NCI-H1436 treated with DMSO at 0.1 percent for 48 hours (cell line): ENCODE measurements at places on chromosomes 16 and 17.

DNA sequence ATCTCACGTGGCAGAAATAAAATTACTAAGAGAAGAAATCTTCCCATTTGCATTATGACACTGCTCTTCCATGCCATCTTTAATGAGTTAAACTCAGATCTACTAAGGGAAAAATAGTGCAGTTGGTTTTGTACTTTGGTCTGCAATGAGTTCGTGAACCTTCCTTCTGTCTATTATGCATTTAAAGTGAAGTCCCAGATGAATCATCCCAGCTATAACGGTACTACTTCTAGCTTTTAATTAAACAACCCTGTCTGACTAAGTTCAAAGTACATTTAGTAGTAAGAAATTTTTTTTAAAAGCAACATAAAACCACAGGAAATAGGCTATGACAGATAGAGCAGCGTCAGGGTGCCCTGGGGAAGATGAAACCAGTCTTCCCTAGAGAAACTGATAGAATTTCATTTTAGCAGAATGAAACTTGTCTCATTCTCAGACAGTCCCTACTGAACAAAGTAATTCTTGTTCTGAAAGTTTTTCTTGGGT, 1.8 kb downstream of the TMIGD1 start:
- no peak for DNase-seq

GRCh38 chr16:84787263-84787622, 32.5 kb upstream of the CRISPLD2 start:
- no peak for DNase-seq

GRCh38 chr17:79006046-79006445, 3.5 kb downstream of the CANT1 start:
- DNase-seq, result no peak

DNA sequence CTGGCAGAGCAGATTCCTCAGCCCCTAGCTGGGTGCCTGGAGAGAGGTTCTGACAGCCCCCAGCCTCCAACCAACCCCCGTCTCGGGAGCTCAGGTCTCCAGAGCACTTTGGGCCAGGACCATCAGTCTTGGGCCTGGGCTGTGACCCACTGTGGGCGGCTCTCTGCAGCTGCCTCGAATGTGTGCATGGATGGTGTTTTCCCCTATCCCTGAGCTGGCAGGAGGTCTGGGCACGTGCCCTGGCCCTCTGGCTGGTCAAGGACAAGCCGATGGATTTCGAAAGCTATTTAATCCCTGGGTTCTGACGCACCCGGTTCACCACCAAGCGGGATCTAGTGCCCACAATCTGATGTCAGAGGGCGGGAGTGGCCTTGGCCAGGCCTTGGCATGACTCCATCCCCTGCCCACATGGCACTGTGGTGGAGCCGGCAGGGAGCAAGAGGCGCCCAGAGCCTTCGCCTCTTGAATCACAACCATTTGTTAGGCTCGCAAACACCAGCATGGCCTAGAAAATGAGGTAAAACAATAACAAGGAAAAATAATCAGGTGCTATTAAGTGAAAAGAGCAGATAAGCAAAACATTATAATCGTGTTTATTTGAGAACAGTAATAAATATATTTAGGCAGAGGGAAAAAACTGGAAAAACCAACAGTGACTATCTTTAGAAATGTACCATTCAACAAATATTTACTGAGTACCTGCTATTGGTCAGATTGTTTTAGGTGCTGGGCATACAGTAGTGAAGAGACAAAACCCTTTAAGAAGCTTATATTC, 69.3 kb upstream of the TOB1 start:
- no peak for DNase-seq

- no peak for DNase-seq
Observed at GRCh38 chr16:13425836-13426235, 494.1 kb upstream of the ERCC4 start.

GRCh38 chr17:79414063-79414792, 196.6 kb downstream of the RBFOX3 start:
- no peak for DNase-seq

DNA sequence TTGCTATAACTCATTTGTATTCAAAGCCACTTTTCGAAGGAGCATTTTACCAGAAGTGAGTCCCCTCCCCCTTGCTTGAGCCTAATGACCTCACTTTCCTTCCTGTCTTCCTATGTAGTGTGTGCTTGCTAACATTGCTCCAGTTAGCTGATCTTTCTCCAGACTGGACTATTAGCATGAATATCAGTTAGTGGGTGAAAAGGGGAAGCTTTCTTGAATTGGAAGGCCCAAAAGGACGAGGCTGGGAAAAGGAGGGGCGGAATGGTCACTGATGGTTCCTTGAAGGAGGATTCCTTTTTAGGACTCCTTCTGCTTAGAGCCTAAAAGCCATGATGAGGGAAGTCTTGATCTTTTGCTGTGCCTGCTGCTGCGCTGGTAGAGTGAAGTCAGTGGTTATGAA, 11.9 kb downstream of the MAP3K3 start:
- DNase-seq, result no peak

DNA sequence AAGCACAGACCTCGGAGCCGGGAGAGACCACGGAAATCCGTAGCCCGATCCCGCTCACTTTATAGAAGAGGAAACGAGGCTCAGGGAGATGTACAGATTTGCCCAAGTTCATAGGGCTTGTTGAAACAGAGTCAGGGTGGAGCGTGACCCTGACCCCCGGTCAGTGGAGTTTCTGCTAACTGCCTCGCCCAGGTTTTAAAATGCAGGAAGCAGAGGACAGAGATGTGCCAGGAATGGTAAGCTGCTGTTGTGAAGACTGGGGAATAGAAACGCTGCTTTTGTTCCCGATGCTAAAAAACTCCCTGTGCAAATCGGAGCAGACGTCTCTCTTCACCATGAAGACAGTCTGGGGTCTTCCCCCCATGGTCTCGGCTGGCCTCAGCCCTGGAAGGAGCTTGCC, 403.0 kb downstream of the SEC14L1 start:
- DNase-seq, result no peak
